Liver (tissue), 10 donors: ENCODE measurements at places on chromosomes 7 and 10. TPM values are rescaled to one million over a fixed set of nuclear protein-coding genes. Genes with fewer than 3 reads are reported as not detected.

GRCh38 chr7:137531671-137532070 is 188.1 kb upstream of the PTN start:
- no peak for DNase-seq

DNA sequence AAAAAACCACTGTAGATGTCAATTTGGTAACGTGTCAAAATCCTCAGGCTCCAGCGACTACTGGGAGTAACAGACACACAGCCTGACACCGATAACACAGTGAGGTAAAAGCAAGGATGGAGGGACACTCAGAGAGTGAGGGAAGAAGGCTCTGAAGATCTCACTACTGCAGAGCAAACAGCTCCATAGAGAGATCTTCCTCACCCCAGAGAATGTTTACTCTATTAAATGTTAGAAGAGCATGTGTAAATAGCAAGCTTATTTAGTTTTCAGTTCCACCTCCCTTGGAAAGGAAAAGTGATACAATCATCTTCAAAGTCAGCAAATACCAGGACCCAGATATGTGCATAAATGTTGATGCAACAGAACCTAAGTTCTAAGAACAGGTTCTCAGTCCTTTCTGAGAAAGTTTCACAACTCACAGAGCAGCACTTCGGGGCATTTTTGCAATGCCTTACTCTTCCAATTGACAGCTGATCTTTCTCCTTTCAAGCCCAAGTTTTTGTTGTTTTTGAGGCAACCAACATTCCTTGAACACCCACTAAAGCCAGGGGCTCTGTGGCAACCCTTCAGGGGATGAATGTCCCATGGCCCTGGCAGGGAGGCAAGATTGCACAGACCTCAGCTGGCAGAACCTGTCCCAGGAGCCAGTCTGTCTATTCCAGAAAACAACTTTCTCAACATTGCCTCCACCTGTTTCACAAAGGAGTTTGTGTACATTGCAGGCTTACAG is 177.4 kb downstream of the SFMBT2 start:
- DNase-seq = no peak

DNA sequence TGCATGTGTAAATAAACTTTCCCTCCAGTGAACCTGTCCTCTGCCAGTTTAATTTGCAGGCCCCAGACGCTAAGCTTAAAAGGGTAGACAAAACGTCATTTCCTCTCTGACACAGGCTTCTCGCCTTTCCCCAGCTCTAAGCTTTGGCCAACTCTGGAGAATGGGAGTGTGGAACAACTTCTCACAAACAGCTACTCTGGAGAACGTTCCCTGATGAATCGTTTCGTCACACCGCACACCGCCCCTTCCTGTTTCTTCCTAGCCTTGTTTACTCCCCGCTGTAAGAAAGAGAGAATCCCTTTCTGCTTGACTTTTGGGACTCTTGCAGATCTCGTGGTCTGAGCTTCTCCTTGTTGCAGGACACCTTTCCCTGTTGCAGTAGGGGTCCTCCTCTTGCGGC is 564.2 kb downstream of the TCERG1L start:
- no peak for DNase-seq

- no peak for DNase-seq
Measured at GRCh38 chr10:21398563-21399231, 126.8 kb downstream of the SKIDA1 start.

CALHM1 gene
- not detected for total RNA-seq

GRCh38 chr10:105192861-105193260 is 551.8 kb downstream of the SORCS3 start:
- no peak for DNase-seq

- DNase-seq = no peak
Measured at GRCh38 chr7:17560966-17561365, 262.5 kb downstream of the AHR start.

ALOX5 gene
- 11.2 TPM for total RNA-seq

DNA sequence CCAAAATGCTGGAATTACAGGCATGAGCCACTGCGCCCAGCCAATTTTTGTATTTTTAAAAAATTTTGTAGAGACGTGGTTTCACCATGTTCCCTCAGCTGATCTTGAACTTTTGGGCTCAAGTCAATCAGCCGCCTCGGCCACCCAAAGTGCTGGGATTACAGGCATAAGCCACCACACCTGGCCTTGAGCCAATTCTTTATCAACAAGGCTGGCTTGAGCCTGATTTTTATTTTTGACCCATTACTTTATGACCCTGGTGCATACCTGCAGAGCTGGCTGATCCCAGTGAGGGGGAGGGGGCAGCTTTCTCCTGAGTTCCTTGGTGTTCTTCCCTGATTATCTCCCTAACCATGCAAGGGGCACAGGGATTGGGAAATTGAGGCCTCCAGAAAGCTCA is 15.8 kb upstream of the CPA1 start:
- no peak for DNase-seq

CBLL1 gene
- total RNA-seq = 17.0 TPM

GRCh38 chr10:75977139-75977538 is 545.7 kb downstream of the LRMDA start:
- no peak for DNase-seq

ADCYAP1R1 gene
- 0.67 TPM for total RNA-seq

- DNase-seq = no peak
Measured at GRCh38 chr10:80382989-80383388, 25.4 kb upstream of the PRXL2A start.

DNA sequence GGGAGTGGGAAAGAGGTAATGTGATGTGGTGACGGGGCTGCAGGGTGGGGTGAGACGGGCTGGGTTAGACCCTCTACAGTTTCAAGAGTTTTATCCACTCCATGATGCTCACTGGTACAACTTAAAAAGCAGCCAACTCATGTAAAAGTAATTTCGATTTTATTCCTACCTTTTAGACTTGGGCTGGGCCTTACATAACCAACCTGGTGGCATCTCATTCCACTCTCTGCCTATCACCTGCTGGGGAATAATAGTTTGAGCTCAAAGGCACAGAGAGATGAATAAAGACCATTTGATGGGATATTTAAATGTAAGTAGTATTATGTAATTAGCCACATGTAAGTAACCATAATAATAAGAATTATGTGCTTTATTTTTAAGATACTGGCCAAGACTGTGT is 366.0 kb upstream of the RNF32 start:
- DNase-seq = no peak

DNA sequence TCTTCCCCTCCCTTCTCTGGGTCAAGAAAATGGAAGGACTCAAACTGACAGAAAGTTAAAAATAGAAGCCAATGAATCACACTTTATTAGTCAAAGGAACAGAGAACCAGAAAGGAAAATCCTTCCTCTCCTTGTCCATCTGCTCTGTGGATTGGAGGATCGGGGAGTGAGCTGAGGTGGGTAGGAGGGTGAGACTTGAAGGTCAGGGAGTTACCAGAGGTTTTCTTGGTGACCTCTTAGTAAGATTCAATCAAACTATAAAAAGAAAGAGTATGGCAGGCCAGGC is 12.2 kb downstream of the TLX1 start:
- DNase-seq = no peak

- DNase-seq = no peak
Measured at GRCh38 chr10:29692121-29692539, 57.4 kb upstream of the SVIL start.

DNA sequence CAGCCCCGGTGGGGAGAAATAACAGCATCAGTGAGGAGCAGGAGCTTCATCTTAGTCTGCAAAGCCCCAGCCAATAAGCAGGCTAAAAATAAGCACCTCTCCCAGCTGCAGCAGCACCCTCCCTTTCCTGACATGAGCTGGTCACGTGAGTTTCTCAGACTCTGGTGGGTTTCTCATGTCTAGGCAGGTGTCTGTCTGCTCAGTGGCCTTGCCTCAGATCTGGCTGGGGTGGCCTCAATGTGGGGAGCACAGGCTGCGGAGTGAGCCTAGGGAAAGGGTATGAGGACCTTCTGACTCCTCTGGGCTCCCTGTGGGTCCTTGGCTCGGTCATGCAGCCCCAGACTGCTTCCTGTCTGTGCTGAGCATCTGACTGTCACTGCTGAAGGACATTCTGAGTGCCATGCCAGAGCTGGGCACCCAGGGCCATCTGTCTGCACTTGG is 81.6 kb upstream of the LRRC4 start:
- no peak for DNase-seq

GRCh38 chr10:108755646-108756045 is 1167.7 kb downstream of the XPNPEP1 start:
- no peak for DNase-seq

GRCh38 chr7:23315366-23315765 is 16.2 kb downstream of the MALSU1 start:
- no peak for DNase-seq

- DNase-seq = no peak
Measured at GRCh38 chr7:49774459-49775064, 1.1 kb downstream of the VWC2 start.

PNLIPRP1 gene
- total RNA-seq = not detected

DNA sequence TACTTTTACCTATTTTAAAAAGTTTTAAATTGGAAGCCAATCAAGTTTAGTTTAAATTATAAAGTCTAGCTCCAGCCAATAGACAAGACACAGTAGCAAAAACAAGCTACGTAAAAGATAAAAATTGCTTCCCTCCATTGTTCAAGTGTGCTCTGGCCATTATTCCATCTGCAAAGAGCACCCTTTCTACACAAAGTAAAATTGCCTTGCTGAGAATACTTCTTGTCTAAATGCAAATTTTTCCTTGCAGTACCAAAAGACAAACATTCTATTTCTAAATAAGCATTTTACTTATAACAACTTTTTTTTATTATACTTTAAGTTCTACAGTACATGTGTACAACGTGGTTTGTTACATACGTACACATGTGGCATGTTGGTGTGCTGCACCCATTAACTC is 75.9 kb upstream of the ZNF746 start:
- no peak for DNase-seq
